ENCODE measurements at places on chromosomes 5 and 9. TPM values are rescaled to one million over a fixed set of nuclear protein-coding genes. Genes with fewer than 3 reads are reported as not detected.

Gene SCGB3A2
- total RNA-seq = not detected

Gene BNC2
- total RNA-seq = 19.5 TPM

Gene NAIP
- total RNA-seq = 1.2 TPM

Gene PCDHGA12
- total RNA-seq = 27.2 TPM

Gene CHSY3
- 12.7 TPM for total RNA-seq

Gene ACOT12
- total RNA-seq = not detected

Gene WNT8A
- total RNA-seq = not detected

Gene PCDHB15
- under 0.01 TPM for total RNA-seq

Gene GABRA1
- not detected for total RNA-seq

Gene AGXT2
- total RNA-seq = not detected

Gene DBH
- not detected for total RNA-seq

Gene AQP3
- total RNA-seq = 5.4 TPM

Gene MYMK
- total RNA-seq = not detected

Gene ZBED3
- 1.6 TPM for total RNA-seq

Gene FAM200C
- 4.0 TPM for total RNA-seq
